ENCODE measurements at places on chromosomes 12 and 14.

GRCh38 chr12:132828706-132829534 lies at the start of gene GOLGA3:
Gene GOLGA3 (minus strand): TSS chr12:132828869. CDS start chr12:132822128, 6,741 bp downstream.
- peak; percentile 90 for DNase-seq

DNA sequence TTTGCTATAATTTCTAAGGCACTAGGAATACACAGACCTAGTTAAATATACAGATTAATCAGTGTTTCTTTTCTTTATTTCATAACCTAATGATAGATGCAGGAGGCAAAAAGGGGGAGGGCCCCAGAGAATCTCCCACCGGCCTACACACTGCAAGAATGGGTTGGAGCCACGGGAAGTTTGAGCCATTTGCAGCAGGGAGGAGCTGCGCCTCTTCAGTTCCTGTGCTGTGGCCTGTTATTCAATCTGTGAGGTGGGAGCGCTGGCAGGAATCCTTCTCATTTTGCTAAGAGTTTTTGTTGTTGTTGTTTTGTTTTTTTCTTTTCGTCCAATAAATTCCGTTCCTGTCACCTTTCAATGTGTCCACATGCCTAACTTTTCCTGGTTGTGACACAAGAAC lies 251.3 kb upstream of the RPL10L start:
- DNase-seq = no peak

DNA sequence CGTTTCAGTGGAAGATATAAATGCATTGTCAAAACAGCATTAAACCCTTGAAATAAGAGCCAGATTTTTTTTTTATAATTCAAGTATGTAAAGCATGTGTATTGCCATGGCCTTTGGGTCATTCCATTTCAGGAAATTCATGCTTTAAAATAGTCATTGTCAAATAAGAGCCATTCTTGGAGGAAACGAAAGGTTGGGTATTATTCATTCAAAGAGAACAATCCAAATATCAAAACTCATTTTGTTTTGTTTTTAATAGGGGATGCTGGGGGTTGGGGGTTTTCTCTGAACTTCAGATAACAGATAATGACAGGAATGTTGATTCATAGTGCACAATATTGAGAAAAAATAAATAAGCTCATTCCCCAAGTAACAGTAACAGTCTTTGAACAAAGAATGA lies 174.4 kb upstream of the NUDT4 start:
- no peak for DNase-seq

- peak; percentile 4 for DNase-seq
These were observed 441.8 kb upstream of the FLRT2 start for GRCh38 chr14:85088192-85088591.

GRCh38 chr12:110606253-110606611 lies 7.7 kb upstream of the TCTN1 start:
- no peak for DNase-seq

DNA sequence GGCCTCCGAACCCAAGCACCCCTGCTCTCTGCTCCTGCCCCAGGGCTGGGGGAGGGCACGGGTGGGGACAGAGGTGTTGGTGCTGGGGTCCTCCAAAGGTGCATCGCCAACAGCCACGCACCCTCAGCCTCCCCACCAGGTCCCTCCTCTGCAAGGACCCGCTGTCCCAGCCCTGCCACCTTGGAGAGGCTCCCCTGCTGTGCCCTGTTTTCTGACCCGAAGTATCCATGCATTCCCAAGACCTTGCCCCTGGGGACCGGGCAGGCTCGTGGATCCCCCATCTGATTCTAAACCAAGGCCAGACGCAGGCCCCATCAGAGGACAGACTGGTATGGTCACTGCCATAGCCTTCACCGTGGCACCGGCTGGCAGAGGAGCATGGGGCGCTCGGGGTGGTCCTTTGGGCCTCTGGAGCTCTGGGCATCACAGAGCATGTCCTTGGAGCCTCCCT lies 22.7 kb upstream of the BEGAIN start:
- DNase-seq = no peak

All from NCI-H460 (cell line).